ENCODE measurements at places on chromosomes 3 and 15. TPM values are rescaled to one million over a fixed set of nuclear protein-coding genes. Genes with fewer than 3 reads are reported as not detected.

DMXL2 gene
- total RNA-seq: 7.2 TPM

TWF2 gene
- total RNA-seq: 127 TPM

TM4SF18 gene
- not detected for total RNA-seq

MYO5C gene
- 0.56 TPM for total RNA-seq

GABRA5 gene
- not detected for total RNA-seq

CERS3 gene
- total RNA-seq: 0.24 TPM

APBA2 gene
- 34.1 TPM for total RNA-seq

LSAMP gene
- total RNA-seq: not detected

ALG1L2 gene
- 0.56 TPM for total RNA-seq

APOD gene
- total RNA-seq: not detected

HDC gene
- 0.32 TPM for total RNA-seq

THBS1 gene
- total RNA-seq: 0.62 TPM

LRRIQ4 gene
- 0.49 TPM for total RNA-seq

P3H2 gene
- not detected for total RNA-seq

DNA sequence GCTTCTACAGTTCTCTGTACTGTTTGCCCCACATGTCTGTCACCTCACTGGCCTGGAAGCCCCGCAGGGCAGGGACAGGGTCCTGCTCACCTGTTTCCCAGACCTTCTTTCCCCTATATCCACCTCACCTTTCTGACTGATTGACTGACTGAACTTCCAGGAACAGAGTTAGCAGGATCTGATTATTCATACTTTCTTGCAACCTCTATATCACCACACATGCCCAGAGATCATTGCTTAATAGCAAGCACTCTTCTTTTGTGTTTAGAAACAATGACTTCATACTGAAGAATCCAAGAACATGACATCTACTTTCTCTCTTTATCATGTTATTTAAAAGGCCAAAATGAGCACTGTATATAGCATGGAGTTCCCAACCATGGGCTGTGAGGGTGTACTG, 18.0 kb upstream of the CLEC3B start:
- no peaks in the 10 kb centered on the region for H3K27me3 ChIP-seq
- H3K4me1 ChIP-seq: peaks cover 11% of the 10 kb centered on the region
- H3K4me3 ChIP-seq: no peak overlapping the region
- peaks cover 56% of the 10 kb centered on the region for H3K36me3 ChIP-seq

DNA sequence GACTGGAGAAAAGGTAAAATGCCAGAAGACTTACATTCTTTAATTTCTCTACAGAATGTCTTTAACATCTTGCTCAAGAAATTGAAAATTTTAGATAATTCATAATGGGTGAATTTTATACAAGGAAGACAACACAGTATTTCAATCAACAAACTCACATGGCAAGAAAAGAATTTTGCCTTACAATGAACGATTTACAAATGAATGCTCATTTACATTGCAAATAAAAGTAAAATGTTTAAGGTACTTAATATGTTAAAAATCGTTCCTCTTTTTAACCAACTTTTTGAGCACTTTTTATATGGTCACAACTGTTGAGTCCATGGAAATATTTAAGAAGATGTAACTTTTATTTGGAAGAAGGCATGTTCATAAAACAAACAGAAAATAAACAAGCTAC, 174.8 kb upstream of the UBE2E2 start:
- no peaks in the 10 kb centered on the region for H3K4me1 ChIP-seq
- no peak for DNase-seq
- no peaks in the 10 kb centered on the region for H3K27me3 ChIP-seq
- H3K36me3 ChIP-seq: no peaks in the 10 kb centered on the region
- no peak overlapping the region for H3K27ac ChIP-seq

GRCh38 chr3:33050071-33050653, 46.8 kb downstream of the GLB1 start:
- H3K4me1 ChIP-seq: peaks cover 51% of the 10 kb centered on the region
- peaks cover 82% of the 10 kb centered on the region for H3K36me3 ChIP-seq
- no peak for DNase-seq
- H3K4me3 ChIP-seq: no peak overlapping the region
- no peak overlapping the region for H3K27ac ChIP-seq

- no peaks in the 10 kb centered on the region for H3K27me3 ChIP-seq
- H3K4me1 ChIP-seq: peaks cover 52% of the 10 kb centered on the region
Measured at GRCh38 chr3:108605491-108605890, 16.0 kb downstream of the DZIP3 start.

DNA sequence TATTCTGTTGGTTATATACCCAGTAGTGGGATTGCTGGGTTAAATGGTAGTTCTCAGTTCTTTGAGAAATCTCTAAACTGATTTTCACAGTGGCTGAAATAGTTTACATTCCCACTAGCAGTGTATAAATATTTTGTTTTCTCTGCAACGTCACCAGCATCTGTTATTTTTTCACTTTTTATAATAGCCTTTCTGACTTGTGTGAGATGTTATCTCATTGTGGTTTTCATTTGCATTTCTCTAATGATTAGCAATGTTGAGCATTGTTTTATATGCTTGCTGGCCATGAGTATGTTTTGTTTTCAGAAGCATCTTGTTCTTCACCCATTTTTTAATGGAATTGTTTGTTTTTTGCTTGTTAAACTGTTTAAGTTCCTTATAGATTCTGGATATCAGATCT, 612.7 kb upstream of the SGO1 start:
- H3K27me3 ChIP-seq: no peaks in the 10 kb centered on the region
- H3K4me3 ChIP-seq: no peak overlapping the region
- no peak overlapping the region for H3K27ac ChIP-seq
- no peaks in the 10 kb centered on the region for H3K4me1 ChIP-seq

DNA sequence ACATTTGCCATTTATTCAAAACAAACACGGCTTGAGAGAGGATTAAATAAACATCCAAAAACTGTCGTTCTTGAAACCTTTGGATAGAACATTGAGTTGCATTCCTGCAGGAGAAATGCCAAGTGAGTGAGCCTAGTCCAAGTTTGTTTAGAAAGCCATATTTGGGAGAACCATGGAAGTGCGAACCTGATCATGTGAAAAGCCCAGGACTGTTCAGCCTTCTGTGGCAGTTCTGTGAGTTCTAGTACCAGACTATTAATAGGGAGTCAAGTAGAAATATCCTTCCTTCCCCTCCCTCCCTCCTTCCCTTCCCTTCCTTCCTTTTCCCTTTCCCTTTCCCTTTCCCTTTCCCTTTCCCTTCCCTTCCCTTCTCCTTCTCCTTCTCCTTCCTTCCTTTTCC, 470.4 kb downstream of the LPP start:
- peaks cover 20% of the 10 kb centered on the region for H3K36me3 ChIP-seq
- no peak overlapping the region for H3K27ac ChIP-seq
- H3K4me3 ChIP-seq: no peak overlapping the region
- DNase-seq: no peak

DNA sequence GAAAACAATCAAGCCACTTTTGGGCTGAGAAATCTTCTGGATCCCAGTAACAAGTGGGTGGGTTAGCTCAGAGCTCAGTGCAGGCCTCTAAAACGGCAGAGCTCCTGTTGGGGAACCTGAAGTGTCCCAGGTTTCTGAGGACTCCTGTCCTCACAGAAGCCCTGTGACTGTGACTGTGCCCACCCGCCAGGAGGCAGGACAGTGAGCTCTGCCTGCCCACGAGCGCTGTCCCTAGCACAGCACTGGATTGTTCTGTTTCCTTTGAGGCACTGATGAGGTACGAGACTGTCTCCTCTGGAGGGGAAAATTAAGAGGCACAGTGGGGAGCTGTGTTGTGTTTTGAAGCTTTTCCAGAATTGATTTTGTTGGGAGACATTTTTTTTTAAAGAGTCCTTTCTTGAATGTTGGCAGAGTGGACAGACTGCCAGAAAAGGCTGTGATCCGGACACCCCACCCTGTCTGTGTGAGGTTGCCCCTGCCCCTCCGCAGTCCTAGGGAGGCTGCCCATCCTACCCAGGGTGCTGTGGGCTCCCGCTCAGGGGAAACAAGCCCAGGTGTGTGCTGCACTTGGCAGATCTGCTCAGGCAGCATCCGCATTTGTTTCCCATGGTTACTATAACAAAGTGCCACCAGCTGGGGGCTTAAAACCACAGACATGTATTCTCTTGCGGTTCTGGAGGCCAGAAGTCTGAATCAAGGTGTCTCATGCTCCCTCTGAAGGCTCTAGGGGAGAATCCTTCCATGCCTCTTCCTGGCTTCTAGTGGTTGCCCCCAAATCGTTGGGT, 66.6 kb upstream of the LARS2 start:
- no peak for DNase-seq
- H3K4me1 ChIP-seq: peaks cover 4% of the 10 kb centered on the region
- no peak overlapping the region for H3K4me3 ChIP-seq
- H3K27ac ChIP-seq: no peak overlapping the region
- H3K36me3 ChIP-seq: no peaks in the 10 kb centered on the region
- peaks cover 4% of the 10 kb centered on the region for H3K27me3 ChIP-seq

DNA sequence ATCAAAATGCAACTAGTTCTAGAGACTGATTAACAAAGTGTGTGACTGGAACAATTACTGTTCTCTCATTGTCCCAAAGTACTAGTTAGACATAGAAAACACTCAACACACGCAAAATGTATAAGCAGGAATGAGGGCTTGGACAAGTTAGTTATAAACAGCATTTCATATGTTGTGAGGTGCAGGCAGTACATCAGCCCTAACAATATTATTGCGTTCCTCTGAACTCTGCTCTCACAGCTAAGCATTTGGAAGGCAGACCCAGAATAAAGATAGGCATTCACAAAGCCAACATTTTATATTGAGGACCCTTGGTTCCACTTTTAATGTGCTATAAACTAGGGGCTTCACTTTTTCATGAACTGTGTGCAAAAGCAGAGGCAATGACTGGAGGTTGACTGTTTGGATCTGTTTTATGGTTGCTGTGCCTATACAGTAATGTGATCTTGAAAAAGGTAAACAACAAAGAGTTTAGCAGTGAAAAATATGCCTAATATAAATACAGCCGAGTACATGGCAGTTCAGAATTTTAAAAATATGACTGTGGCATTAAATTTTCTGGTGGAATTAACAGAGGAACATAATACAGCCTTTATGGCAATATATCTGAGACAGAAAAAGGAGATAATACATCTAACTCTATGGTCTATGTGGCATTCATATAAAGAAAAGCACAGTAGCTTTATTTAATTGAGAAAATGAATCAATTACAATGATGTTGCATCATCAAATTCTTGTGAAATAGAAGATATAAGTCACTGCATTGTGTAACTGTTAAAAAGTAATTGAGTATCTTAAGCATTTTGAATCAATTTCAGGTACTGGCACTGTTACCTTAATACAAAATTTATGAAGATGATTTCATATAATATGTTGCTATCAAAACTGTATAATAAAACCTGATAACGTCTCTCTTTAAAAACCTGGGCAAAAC, 80.0 kb upstream of the SKOR1 start:
- peak overlapping the region; percentile 61 for H3K4me3 ChIP-seq
- no peak for DNase-seq
- H3K4me1 ChIP-seq: peaks cover 50% of the 10 kb centered on the region
- no peaks in the 10 kb centered on the region for H3K27me3 ChIP-seq
- peaks cover 6% of the 10 kb centered on the region for H3K36me3 ChIP-seq
- peak overlapping the region; percentile 72 for H3K27ac ChIP-seq

GRCh38 chr15:74723754-74724334, 1.5 kb downstream of the CYP1A1 start:
- no peak for DNase-seq
- peaks cover 8% of the 10 kb centered on the region for H3K27me3 ChIP-seq
- peaks cover 5% of the 10 kb centered on the region for H3K36me3 ChIP-seq
- peaks cover 9% of the 10 kb centered on the region for H3K4me1 ChIP-seq
- H3K4me3 ChIP-seq: no peak overlapping the region

DNA sequence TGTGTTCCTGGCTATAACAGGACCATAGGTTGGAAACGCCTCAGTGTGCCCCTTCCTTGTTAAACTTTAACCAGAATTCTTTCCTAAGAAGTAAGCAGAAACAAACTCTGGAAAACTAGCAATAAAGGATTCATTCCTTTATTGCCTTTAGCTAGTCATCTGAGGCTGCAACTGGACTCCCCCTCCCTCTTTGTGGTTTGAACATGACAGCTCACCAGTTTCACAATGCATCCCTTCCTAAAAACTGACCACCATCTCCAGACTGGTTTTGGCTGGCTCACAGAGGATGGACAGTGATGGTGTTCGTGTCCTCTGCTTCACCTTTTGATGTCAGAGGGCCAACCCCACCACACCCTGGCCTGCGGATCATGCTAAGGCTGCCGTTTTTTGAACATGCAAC, 27.9 kb upstream of the TGFBR2 start:
- no peaks in the 10 kb centered on the region for H3K36me3 ChIP-seq
- H3K27me3 ChIP-seq: no peaks in the 10 kb centered on the region
- peaks cover 17% of the 10 kb centered on the region for H3K4me1 ChIP-seq

GRCh38 chr3:153595186-153595815, 433.3 kb downstream of the RAP2B start:
- H3K27ac ChIP-seq: no peak overlapping the region
- H3K4me1 ChIP-seq: no peaks in the 10 kb centered on the region
- DNase-seq: no peak

DNA sequence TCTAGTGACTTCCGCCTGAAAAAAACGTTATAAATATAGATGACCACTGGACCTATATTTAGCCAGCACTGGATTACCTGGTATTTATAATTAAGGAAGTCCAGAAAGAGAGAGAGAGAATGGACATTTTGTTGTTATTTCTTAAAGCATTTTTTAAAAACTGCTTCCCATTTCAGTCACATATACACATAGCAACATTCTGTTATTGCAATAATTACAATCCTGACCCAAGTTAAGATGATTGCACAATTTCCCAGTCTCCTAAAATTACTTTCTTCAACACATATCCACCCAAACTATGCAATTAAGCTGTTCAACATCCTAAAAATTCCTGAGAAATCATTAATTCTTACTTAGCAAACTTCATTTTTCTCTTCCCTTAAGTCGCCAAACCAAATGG, 37.7 kb downstream of the PCSK6 start:
- peak overlapping the region; percentile 48 for H3K4me3 ChIP-seq
- peaks cover 37% of the 10 kb centered on the region for H3K27me3 ChIP-seq
- H3K36me3 ChIP-seq: peaks cover 2% of the 10 kb centered on the region
- peaks cover 27% of the 10 kb centered on the region for H3K4me1 ChIP-seq

DNA sequence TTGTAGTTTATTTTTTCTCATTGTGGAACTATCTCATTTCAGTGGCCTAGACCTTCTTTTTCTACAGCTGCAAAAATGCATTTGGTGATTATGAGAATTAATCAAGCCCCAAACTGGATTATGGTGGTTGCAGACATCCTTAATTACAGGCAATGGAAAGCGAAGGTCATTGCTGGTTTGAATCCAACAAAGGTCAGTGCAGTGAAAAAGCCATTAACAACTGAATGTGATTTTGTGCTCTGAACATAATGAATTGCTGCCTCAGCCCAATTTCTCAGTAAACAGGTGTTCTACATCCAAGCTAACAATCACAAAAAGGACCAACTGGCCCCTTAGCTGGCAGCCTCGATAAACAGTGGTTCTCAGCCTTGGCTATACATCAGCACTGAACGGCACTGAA, 260.1 kb upstream of the DPPA4 start:
- DNase-seq: no peak
- no peaks in the 10 kb centered on the region for H3K36me3 ChIP-seq
- H3K4me1 ChIP-seq: no peaks in the 10 kb centered on the region
- no peaks in the 10 kb centered on the region for H3K27me3 ChIP-seq
- H3K27ac ChIP-seq: no peak overlapping the region

DNA sequence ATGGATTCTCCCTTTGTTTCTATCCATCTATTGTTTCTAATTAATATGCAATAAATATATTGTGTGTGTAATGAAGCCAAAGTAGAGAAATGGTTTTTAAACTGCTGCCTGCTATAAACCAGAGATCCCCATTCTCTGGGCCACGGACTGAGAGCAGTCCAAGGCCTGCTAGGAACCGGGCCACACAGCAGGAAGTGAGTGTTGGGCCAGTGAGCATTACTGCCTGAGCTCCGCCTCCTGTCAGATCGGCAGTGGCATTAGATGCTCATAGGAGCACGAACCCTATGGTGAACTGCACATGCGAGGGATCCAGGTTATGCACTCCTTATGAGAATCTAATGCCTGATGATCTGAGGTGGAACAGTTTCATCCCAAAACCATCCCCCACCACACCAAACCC, 85.2 kb upstream of the POMGNT2 start:
- H3K27me3 ChIP-seq: no peaks in the 10 kb centered on the region
- H3K4me1 ChIP-seq: peaks cover 48% of the 10 kb centered on the region
- H3K4me3 ChIP-seq: no peak overlapping the region
- H3K27ac ChIP-seq: no peak overlapping the region
- peaks cover 5% of the 10 kb centered on the region for H3K36me3 ChIP-seq
- no peak for DNase-seq
